ENCODE measurements at places on chromosomes 5 and 9.
A peak's percentile ranks its signal among the peaks of the same experiment; 100 is the strongest.

DNA sequence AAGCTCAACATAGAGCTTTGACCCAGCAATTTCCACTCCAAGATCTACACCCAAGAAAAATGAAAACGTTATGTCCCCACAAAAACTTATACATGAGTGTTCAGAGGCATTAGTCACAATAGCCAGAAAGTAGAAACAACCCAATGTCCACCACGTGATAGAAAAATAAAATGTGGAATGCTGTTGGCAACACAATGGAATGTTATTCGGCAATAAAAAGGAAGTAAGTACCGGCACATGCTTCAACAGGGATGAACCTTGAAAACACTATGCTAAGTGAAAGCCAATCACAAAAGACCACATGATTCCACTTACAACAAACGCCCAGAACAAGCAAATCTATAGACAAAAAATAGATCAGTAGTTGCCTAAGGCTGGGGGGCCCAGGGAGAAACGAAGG lies 6.0 kb downstream of the UBQLN1 start:
- no peak for DNase-seq

GRCh38 chr5:39501397-39501796 lies 76.6 kb upstream of the DAB2 start:
- DNase-seq: no peak

DNA sequence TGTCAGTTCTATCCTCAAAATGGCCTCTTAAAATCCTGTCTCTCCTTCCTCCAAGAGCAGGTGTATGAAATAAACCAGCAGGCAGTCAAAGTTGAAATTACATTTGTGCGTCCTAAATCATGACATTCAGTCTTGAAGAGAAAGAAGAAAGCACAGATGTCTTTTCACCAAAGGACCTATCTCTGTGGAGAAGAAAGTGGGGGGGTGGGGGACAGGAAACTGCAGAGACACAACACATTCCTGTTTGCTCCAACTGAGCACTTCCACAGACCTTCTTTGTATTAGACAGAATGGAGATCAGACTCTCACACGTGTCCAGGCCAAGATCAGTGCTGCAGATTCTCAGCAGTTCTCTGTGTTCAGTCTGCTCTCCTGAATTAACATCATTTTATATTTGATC lies 471.9 kb upstream of the RGMB start:
- no peak for DNase-seq

GRCh38 chr5:135402031-135402430 lies 3.0 kb upstream of the MACROH2A1 start:
- DNase-seq: no peak

- DNase-seq: no peak
Observed at GRCh38 chr9:84285381-84285780, 55.2 kb downstream of the SLC28A3 start.

DNA sequence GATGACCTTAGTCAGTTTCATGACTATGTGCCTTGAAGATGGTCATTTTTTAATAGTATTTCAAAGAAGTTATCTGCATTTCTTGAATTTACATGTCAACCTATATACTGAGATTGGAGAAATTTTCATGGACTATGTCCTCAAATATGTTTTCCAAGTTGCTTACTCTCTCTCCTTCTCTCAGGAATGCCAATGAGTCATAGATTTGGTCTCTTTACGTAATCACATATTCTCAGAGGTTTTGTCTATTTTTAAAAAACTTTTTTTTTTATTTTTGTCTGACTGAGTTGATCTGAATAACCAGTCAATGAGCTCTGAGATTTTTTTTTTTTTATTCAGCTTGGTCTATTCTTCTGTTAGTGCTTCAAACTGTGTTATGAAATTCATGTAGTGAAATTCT lies 374.7 kb upstream of the GRIN3A start:
- no peak for DNase-seq

GRCh38 chr5:102222772-102223171 lies 73.3 kb downstream of the SLCO4C1 start:
- DNase-seq: no peak

GRCh38 chr5:179912951-179913350 lies 5.3 kb upstream of the TBC1D9B start:
- DNase-seq: no peak

- no peak for DNase-seq
Observed at GRCh38 chr5:171926311-171926710, 80.1 kb downstream of the FBXW11 start.

GRCh38 chr9:107299437-107299836 lies 16.4 kb downstream of the RAD23B start:
- DNase-seq: no peak

DNA sequence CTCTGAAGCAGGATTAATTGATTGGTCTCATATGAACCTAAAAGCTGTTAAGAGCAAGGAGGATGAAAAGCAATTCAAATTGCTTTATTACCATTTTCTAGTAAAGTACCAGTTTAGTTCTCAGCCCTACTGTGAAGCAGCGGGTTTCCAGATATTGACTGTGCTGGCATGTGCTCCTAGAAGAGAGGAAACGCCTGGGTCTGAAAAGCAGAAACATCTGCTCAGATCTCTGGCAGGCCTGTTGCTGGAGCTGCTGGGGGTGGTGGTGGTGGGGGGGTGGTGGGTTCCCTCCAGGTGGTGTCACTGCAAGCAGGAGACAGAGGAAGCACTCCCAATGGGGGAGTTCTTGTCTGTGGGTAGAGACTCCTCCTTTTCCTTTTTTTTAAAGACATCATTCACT lies 105.5 kb upstream of the ZNF462 start:
- DNase-seq: peak; percentile 58

- no peak for DNase-seq
Observed at GRCh38 chr9:2060424-2060823, 45.3 kb downstream of the SMARCA2 start.

Measured in NCI-H524 (cell line).